ENCODE measurements at places on chromosomes 1 and 21.

DNA sequence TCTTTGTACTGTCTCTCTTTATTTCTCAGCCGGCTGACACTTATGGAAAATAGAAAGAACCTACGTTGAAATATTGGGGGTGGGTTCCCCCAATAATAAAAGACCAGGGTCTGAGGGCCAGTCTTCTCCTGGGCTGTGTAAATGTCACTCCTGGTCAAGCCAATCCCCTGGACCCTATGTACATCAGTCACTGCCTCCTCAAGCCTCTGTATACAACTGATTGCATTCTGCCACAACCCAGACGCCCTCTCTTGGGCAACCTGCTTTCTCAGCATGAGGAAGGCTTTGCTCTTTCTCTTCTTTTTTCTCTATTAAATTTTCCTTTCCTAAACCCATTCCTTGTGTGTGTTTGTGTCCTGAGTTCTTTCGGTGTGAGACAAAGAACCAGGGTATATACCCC, 84.1 kb upstream of the SERBP1 start:
- no peak for DNase-seq

GRCh38 chr1:95226781-95227660, 7.0 kb upstream of the RWDD3 start:
- DNase-seq: no peak

GRCh38 chr1:205442051-205442725, 13.7 kb downstream of the BLACAT1 start:
- no peak for DNase-seq

DNA sequence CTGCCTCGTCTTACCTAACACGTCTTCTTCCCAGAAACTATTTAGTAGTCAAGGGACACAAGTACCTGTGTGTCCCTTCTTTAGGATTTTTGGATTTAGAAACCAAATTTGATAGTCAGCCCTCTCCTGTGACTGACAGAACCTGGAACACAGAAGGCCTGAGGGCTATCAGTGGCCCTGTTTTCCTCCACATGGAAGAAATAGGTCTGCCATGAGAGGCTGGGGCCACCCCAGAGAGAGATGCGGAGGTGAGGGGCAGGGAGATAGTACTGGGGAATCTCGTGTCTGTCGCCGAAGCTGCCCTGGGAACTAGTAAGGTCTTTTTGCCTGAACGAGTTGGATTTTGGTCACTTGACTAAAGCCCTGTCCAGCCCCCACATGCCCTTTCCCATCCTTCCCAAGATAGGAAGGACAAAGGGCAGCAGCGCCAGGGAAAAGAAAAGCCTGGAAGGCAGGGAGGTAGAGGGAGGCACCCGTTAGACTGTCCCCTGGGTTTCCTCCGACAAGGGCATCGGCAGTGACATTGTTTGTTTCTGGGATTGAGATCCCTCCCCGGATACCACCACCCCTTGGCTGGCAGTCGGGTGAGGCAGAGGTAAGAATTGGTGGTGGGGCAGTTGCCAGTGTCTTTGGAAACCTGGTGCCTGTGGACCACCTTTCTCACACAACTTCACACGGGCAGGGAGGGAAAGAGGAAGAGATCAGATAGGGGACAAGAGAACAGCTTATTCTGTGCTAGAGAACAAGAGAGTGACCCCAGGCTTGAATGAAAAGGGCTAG, 19.8 kb downstream of the SMIM12 start:
- DNase-seq: no peak

GRCh38 chr1:26833432-26834405, 7.2 kb downstream of the ZDHHC18 start:
- DNase-seq: no peak

DNA sequence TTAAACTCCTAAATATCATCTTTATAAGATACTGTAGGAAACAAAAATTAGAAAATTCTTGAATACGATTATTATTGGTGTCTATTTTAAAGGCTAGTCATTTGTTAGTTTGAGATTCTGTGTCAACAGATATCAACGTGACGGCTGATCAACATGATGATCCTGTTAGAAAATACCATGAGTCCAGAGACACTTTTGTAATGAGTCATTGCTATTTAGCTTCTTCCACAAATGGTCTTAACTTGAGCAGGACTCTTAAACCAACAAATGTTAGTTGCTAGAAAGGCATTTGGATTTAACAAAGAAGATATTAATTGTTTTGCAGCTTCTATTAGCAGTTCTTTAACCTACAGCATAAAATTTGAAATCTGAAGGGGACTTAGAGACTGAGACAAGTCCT, 131.2 kb downstream of the TGFB2 start:
- DNase-seq: no peak

DNA sequence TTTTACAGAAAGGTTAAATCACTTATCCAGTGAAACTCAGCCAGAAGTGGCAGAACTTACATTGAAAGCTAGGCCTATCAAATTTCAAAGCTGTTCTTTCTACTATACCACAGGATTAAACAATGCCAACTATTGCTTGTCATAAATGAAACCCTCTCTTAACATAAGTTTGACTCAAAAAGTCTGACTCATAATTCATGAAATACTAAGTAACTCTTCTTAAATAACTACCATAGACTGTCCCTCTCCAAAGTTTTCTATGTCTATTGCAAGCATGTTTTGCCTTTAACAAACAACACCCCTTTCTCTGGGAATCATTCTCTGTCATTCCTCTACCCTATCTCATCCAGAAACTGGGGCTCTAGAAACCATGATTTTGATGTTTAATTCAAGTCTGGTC, 109.5 kb upstream of the UBE2U start:
- DNase-seq: no peak

- no peak for DNase-seq
These were observed 57.7 kb upstream of the F3 start for GRCh38 chr1:94599095-94599813.

DNA sequence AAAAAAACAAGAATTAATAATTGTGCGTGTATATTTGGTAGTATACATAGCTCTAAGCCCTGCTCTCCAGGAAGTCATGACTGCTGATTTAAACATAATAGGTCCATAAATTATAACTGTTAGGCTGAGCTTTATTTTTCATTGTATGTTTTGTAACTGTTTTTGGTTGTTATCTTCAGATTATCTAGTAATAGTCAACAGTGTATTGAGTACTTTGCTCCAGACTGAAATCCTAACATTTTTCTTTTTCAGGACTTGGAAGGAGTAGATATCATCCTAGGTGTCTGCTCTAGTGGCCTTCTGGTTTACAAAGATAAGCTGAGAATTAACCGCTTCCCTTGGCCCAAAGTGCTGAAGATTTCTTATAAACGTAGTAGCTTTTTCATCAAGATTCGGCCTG, 90.9 kb downstream of the TMEM200B start:
- DNase-seq: no peak

DNA sequence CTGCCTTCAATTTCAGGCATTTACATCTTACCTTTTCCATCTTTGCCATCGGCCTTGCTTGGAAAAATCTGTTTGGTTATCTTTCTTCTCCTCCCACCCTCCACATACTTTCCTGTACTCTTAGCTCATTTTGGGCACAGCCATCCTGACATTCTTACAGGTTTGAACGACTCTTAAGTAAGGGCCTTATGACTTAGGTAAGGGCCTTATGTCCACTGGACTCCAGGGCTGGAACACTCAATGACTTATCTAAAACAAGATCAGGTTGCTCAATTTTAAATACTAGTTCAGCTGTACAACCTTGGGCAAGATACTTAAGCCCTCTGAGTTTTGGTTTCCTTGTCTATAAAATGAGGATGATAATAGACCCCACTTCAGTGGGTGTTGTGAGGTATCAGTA, 40.9 kb downstream of the C1orf21 start:
- no peak for DNase-seq

GRCh38 chr1:36482724-36483388, at the start of gene CSF3R:
Gene CSF3R (minus strand): TSS chr1:36482913. CDS start chr1:36479496, 3,417 bp downstream.
- DNase-seq: no peak

DNA sequence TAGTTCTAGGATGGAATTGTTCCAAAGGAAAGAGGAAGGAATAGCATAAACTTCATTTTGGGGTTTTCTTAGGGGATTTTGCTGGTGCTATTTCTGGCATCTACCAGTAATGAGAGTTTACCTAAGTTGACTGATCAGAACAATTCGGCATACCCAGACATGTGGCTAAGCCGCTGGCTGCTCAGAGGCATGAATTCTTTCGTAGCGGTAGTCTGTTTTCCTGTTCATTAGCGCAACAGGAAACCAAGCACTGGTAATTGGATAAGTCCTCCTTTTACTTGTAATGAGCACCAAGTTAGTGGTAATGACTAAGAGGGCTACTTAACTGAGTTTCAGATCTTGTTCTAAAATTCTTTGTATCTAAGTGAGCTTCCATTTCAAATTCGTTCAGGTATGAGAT, 38.6 kb downstream of the C21orf91 start:
- no peak for DNase-seq

- no peak for DNase-seq
These were observed 27.3 kb upstream of the CAMK1G start for GRCh38 chr1:209556162-209556690.

- DNase-seq: no peak
These were observed 261.5 kb upstream of the VAMP3 start for GRCh38 chr1:7509598-7509997.

DNA sequence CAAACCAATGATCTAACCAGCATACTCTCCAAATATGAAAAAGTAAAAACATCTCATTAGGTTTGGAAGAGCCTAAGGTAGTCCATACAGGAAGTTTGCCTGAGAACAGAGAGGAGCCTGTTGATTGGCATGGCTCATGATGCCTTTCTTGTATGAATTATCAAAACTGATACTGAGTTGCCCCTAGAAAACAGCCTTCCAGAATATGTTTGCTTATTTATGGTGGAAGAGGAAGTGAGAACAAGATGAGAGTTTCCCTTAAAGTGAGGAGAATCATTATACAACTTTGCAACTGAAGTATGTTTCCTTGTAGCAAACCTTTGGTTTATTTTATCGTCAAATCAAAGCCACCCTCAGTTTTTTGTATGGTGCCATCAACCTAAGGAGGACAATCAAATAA, 23.8 kb upstream of the KIAA1614 start:
- DNase-seq: no peak

All from brain pericyte (primary cell).